ENCODE measurements at places on chromosomes 5 and 9.

GRCh38 chr9:135307300-135307699 lies 172.3 kb upstream of the PPP1R26 start:
- peak; percentile 82 for DNase-seq

DNA sequence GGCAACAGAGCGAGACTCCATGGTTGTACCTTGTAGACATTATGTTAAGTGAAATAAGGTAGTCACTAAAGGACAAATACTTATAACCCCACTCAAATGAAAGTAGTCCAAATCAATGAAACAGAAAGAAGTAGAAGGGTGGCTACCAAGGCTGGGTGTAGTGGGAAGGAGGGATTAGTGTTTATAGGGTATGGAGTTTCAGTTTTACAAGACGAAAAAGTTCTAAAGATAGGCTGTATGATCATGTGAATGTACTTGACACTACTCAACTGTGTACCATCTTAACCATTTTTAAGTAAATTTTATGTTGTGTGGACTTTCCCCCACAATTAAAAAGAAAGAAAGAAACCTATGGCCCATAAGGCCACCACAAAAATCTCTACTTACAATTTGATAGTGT lies 32.2 kb downstream of the ALDH7A1 start:
- DNase-seq = no peak

GRCh38 chr9:7149258-7149657 lies 391.5 kb downstream of the KDM4C start:
- no peak for DNase-seq

DNA sequence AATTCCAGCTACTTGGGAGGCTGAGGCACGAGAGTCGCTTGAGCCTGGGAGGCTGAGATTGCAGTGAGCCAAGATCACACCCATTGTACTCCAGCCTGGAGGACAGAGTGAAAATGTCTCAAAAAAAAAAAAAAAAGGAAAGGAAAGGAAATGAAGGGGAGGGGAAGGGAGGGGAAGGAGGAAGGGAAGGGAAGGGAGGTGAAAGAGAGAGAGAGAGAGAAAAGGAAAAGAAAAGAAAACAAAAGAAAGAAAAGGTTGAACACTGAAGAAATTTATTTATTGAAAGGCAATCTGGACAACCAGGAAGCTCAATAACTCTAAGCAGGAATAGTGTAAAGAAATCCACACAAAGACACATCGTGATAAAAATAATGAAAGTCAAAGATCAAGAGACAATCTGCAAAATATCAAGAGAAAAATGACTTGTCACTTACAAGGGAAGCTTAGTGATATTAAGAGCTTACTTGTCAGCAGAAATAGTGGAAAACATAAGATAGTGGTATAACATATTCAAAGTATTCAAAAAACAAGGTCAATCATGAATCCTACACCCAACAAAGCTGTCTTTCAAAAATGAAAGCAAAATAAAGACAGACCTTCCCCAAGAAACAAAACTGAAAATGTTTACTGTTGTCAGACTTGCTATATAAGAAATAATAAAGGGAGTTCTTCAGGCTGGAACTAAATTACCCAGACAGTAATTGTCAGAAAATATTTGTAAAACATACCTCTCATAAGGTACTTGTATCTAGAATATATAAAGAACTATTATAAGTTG lies 10.9 kb upstream of the RIMOC1 start:
- no peak for DNase-seq

- no peak for DNase-seq
Observed at GRCh38 chr9:138057726-138058125, 180.1 kb downstream of the CACNA1B start.

DNA sequence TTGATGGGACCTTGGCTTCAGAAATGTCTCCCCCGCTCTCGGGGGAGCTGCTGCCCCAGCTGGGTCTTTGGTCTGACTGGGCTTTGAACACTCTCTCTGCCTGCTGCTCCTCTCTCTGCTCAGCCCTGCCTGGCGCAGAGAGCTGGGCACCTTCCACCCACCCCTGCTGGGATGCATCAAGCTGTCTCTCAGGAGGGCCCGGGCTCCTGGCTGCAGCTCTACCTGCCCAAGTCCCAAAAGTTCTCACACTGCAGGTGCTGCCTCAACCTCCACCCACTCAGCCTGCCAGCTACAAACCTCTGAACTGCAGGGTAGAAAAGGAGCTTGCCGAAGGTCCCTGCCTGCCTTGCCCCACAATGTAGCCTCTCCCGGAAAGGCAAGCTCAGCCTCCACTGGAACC lies 36.7 kb downstream of the IRX2 start:
- DNase-seq = no peak

DNA sequence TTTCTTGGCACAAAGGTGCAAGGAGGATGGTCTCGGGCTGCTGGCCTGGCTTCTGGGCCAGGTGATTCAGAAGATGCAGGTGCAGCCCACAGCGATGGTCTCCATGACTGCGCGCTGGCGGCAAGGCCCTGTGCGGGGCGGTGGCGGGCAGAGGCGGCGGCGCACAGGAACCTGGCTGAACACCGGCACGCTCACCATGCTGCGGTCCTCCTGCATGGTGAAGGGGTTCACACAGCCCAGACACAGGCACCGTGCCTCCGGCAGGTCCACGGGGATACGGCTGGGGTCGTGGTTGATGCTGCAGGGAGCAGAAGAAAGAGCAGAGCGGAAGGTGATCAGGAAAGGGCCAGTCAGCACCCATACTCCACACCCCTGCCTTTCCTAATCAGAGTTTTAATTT lies 4.8 kb downstream of the IL17B start:
- no peak for DNase-seq

DNA sequence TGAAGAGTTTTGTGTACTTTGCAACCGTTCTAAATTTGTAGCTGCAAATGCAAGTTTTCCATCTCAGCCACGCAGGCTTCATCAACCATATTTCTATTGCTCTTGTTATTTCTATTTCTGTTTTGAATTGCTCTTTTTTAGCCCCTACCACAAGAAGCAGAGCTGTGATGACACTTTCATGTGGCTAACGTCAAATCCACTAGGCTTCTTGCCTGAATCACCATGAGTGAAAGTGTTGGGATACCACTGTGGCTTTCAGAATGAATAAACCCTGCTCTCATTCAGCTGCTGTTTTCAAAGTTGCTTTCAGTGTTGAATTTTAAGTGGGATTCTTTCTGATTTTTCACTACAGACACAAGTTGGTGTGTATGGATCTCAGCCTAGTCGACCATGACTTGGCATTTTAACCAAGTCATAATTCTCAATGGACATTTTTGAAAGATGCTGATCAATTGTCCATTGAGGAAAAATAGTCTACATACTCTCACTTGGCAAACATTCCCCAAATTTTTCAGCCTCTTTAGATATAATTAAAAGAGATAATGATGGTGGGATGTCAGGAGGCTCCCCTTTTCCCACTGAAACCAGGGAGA lies 41.0 kb upstream of the MTAP start:
- DNase-seq = no peak

DNA sequence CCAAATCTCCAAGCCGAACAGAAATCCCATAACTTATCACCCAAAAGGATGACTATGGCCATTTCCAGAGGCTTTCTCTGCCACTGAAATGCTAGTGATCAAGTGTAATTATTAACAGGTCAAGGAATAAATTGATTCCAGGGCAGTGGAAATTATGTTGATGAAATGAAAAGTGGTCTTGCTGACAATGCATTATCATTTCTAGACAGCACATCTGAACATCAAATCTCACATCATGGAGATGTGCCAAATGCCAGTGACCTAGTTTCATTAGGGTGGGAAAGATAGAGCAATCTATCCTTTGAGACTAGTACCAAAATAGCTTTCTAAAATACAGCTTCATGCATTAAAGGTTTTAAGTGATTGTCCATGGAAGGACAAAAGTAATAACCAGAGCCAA lies 86.1 kb downstream of the AUH start:
- DNase-seq = no peak

Data from NCI-H1694 treated with DMSO at 0.1 percent for 48 hours (cell line).